ENCODE measurements at places on chromosomes 16 and 17. TPM values are rescaled to one million over a fixed set of nuclear protein-coding genes. Genes with fewer than 3 reads are reported as not detected.

- DNase-seq = no peak
Observed at GRCh38 chr16:82439678-82440293, 187.0 kb upstream of the CDH13 start.

GRCh38 chr17:4834681-4835020 is 1.5 kb downstream of the MINK1 start:
- no peak for DNase-seq

DNA sequence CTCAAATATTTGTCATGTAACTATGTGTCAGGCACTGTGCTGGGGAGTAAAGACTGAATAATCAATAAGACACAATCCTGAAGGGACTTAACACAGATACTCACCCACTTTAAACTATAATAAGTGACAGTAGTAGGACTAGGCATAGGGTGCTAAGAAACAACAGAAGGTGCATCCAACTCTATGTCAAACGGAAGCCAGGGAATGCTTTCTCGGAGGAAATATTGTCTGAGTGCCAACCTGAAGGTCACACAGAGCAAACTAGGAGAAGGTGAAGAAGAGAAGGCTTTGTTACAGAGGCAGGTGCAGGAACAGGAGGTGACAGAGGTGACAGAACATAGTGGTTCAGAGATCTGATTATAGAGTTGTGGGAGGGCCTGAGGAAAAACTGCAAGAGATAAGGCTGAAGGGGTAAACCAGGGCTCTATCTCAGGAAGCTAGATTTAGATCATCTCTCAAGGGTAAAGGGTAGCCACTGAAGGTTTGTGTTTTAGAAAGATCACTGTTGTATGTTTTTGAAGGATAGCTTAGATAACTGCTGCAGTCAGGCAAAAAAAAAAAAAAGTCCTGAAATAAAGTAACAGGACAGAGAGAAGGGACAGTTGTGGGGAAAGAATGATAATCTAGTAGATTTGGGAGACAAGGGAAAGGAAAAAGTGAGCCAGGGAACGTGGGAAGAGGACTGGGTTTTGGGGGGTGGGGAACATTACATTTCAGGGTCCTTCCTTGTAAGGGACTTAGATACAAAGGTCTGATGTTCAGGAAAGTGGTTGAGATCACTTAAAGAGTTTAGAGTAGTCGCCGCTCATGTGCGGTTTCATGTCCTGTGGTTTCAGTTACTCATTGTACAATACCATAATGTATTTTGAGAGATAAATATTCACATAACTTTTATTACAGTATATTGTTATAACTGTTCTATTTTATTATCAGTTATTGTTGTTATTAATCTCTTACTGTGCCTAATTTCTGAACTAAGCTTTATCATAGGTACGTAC is 85.6 kb upstream of the NETO2 start:
- no peak for DNase-seq

DNA sequence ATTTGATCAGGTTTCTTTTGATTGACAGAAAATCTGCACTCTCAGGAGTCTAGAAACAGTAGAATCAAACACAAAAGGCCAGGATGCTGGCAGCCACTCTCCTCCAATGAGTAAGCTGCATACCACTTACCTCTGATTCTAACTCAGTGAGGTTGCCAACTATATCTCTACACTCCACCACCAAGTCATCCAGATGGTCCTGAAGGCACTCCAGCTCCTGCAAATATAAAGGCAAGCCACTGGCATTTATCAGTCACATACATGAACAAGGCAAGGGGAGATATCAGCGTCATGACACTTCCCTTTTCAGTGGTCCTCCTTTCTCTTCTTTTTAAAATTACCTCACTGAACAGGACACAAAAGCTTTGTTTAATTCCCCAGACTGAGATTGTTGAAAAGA is 53.1 kb upstream of the CLEC18B start:
- no peak for DNase-seq

DNA sequence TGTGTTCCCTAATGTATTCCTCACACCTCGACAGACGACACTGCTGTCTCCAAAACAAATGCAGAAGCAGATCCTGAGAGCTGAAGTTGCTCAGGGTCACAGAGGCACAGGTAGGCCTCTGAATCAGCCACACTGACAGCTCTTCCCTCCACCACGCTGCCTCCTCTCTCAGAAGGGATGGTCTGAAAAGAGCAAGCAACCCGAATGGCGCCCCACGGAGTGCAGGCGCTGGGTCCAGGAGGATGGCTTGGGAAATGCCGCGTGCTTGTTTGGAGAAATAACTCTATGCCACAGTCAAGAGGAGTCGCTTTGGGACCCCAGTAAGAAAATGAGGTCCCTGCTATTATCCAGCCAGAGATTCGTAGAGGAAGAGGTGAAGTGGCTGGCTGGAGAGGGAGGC is 15.9 kb downstream of the CYB561 start:
- no peak for DNase-seq

DNA sequence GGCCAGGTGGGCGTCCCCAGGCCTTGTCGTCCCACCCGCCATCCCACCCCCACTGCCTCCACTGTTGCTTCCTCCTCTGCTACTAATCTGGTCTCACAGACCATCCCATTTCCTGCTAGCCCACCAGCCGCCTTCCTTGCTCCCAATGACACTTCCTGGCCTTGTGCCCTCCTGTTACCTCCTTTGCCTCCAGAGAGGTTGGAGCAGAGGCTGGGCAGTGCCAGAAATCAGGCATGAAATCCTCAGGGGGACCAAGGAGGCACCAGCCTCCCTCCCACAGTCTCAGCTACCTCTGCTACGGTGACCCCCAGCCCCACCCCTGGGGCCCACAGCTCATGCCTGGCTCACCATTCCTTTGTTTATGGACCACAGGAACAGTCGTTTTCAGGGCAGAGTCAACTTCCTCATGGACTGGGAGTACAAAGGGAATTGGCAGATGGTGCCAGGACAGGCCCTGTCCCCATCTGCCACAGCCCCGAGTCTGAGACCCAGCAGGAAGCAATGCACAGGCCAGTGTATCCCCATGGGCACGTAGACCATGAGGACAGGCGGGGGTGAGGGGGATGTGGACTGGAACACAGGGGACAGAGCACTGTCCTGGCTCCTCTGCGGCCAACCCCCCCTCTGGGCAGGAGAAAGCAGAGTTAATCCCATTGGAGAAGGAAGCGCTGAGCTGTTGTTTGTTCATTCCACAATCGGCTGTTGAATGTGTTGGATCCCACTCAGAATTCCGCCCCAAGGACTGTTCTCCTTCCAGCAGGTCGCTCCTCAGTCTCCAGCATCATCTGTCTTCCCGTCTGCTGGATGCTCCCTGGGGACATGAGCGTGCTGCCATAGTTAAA is 2.2 kb upstream of the CDH5 start:
- peak; percentile 65 for DNase-seq

GRCh38 chr17:43998552-43998951 is 5.9 kb upstream of the NAGS start:
- no peak for DNase-seq

DNA sequence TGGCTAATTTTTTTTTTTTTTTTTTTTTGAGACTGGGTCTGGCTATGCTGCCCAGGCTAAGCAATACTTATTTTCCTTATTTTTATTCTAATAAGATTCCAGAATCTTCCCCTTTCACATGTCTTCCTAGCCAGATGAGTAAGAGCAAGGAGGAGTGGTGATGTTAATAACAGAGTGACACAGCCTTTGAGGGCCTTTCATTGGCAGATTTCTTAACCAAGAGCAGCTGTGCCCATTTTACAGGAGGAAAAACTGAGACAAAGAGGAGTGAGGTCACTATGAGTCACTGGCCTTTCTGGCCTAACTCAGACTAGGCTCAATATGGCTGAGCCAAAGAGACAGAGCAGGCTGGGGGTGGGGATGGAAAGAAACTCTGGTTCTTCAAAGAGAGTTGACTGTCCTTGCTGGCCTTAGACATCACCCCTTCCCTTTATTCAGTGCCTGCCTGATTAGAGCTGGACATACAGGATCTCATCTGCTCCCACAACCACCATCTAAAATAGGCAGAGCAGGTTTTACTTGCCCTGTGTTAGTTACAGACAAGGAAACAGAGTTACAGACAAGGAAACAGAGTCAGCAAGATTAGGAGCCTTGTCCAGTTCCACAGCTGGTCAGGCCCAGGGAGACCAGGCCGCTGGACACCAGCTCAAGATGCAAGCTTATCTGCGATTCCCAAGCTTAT is 50.0 kb upstream of the TOB1 start:
- no peak for DNase-seq

GRCh38 chr17:28860363-28860808 is 5.6 kb downstream of the ERAL1 start:
- no peak for DNase-seq

- DNase-seq = no peak
Observed at GRCh38 chr16:86444261-86444660, 66.1 kb upstream of the FOXF1 start.

GRCh38 chr17:61398721-61399130 is 917 bp upstream of the TBX2 start:
- no peak for DNase-seq

GRCh38 chr17:74749279-74750038 is 1.0 kb downstream of the NHERF1 start:
- DNase-seq = no peak

DNA sequence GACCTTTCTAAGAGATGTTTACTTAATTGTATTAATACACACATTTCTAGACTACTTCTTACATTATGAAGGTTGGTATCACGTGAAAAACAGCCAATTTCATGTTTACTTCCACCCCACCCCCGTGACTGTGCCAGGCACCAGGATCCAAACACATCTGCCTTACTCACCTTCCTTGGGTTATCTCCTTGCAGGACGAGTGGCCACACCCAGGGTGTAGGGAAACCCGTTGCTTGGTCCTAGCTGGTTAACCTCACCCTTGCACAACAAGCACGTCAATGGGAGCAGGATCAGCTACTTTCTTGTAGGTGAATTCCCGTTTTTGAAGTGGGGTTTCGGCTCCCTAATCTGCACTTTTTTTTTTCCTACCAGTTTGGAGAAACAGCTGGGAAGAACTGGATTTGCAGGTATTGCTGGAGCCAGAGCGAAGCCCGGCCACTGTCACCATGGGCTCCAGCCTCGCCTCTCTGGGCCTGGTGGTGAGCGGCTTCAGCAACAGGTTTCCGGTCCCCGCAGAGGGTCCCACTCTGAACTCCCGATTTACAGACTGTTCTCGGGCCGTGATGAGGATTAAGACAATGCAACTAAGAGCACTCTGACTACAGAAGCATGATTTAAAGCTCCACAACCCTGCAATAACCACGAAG is 2.1 kb upstream of the UBB start:
- no peak for DNase-seq

DNA sequence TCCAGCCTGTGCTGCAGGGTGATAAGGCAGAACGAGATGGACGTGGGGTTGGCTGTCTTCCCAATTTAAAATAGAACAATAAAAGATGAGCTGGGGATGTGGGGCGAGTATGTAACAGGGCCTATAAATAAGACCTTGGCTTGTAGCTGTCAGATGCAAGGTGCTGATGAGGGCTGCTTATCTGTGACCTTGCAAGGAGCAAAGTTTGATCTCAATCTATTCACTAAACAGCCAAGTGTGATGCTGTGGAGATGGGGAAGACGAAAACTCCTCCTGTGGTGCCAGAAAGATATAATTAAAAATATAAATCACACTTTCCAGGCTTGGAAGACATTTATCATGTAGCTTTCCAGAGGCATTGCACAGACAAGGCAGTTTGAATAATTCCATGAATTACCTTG is 26.7 kb upstream of the TEX2 start:
- no peak for DNase-seq

- DNase-seq = no peak
Observed at GRCh38 chr17:50830352-50830751, 5.0 kb upstream of the WFIKKN2 start.

GRCh38 chr17:72407336-72407909 is 286.6 kb downstream of the SOX9 start:
- peak; percentile 48 for DNase-seq

DNA sequence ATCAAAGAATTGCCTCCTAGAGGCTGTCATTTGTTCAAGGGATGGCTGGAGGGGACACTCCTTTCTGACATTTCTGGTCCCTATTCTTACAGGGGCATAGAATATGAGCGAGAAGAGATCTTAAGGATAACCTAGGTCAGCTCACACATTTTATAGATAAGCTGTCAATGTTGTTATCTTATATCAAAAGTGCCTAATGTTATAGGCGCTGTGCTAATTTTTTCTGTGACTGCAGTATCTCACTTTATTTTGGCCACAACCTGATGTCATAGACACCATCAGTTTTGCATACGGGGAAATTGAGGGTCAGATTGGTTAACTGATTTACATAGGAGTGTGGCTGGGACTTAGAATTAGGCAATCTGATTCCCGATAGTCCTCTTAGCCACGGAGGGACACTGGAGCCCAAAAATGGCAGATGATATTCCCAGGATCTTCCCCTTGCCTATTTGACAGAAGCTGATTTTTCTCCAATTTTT is 1.2 kb downstream of the CPD start:
- no peak for DNase-seq

DNA sequence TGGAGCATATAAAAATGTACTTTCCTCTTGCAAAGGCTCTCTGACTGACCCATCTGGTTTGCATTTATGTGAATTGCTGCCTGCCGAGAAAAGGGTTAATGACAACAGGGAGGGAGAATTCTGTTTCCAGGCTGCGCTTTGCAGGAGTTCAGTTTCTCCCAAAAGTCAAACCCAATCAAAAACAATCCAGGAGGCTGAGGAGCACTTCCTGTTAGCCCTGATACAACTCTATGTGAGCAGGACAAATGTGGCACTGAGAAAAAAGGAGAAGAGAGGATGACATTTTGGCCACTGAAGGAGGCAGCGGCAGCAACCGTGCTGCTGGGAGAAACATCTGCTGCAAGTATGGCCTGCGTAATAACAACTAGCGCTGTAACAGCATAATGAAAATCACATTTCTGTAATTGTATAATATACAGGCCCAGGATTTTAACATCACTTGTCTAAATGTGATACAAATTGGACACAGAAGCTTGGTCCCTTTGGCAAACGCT is 26.8 kb upstream of the ELAC2 start:
- DNase-seq = no peak

Gene LAT
- 7.2 TPM for polyA plus RNA-seq

Gene FADS6
- polyA plus RNA-seq = not detected

Gene CCL11
- 6.2 TPM for polyA plus RNA-seq

Gene CPHXL2
- polyA plus RNA-seq = not detected

Gene CMTM1
- 0.19 TPM for polyA plus RNA-seq

Gene MEOX1
- 17.0 TPM for polyA plus RNA-seq

Gene ITGAD
- polyA plus RNA-seq = 0.01 TPM
